Activated CD4-positive, alpha-beta T cell treated with anti-CD3 and anti-CD28 coated beads, Interleukin-2, amount 50 U/mL, for 24 hours (primary cell): ENCODE measurements at places on chromosomes 5 and 9.

GRCh38 chr9:71202931-71203330 is 81.5 kb upstream of the TRPM3 start:
- no peak for DNase-seq

GRCh38 chr5:128905568-128906110 is 59.6 kb upstream of the SLC27A6 start:
- DNase-seq, result peak; percentile 25

DNA sequence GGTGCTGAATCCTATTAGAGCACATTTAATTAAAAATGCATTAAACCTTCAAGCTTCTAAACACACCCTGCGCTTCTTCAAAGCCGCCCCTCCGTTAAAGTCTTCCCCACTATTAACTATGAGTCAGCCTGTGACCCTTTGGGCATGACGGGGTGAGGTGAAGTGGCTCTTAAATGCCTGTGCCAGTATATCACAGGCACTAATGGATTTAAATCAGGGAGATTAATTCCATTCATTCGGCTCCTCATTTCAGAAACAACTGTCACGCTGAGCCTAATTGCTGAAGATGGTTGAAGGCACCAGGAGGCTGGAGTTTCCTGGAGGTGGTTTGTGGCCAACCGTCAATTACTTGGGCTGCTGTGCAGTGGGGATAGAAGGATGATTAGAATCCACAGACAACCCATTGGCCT is 192.6 kb upstream of the MSX2 start:
- DNase-seq, result no peak

- DNase-seq, result no peak
Observed at GRCh38 chr9:125587819-125588460, 119.1 kb downstream of the MAPKAP1 start.

DNA sequence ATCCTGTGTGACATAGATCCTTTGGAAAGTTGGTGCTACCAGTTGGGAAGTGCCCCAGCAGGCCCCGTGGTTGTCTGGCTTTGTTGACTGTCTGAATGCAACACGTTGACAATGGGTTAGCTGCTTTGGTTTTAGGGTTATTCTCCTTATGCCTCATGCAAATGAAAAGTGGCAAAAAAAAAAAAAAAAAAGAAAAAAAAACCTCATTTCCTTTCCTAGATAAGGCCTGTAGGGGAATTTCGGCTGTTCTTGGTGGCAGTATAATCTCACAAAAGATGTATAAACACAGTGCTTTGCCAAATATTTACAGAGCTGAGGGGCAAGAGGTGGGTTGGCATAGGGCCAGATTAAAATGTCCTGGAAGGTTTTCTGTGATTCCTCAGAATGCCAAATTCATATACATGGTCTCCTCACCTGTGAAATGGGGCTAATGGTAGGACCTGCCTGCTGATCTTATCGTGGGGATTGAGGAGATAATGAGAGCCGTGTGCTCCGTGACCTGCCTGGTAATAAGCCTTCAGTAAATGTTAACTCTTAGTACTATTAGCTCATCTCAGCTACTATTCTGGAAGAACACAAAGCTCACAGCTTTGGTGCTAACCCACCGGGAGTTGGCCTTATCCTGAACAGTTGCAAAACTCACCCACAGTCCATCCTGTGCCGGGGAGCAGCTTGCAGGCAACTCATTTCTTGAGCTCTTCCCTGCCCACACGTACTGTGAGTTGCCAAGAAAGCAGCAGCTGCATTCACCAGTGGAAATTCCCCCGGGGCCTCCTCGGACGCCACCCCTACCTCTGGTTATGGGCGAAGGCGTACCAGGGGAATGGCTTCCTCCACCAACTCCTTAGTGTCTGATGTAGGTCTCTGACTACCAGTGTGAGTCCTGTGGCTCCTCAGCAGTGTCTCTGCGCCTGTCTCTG is 220.3 kb downstream of the NR3C1 start:
- DNase-seq, result peak; percentile 49

GRCh38 chr5:177393206-177393765 is 7.2 kb downstream of the PFN3 start:
- no peak for DNase-seq

DNA sequence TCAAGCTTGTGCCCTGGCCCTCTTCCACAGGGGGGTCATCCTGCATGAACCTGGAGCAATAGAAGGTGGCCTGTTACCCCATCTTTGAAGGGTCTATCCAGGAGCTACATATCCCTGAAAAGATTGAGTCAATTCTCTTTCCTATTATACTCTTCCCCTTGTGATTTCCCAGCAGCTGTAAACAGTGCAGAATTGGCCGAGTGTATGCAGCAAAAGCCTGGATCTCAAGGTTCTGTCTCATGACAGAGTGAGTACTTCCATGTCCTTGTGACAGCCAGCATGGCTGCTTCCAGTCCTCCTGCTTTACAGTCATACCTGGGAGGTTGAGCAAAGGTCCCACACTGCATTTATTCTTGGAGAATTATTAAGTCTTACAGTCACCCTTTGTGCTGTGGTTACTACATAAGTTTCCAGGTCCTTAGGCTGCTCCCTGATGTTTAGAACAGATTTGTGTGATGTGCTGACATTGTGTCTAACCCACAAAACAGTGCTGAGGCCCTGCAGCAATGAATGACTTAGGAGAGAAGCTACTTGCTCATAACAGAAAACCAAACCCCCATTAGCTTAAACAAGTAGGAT is 67.5 kb downstream of the NREP start:
- DNase-seq, result no peak

- DNase-seq, result no peak
Observed at GRCh38 chr5:86155796-86156195, 461.9 kb upstream of the COX7C start.

GRCh38 chr5:171676286-171676944 is 109.2 kb upstream of the SMIM23 start:
- DNase-seq, result no peak

GRCh38 chr5:58999804-59000203 is 416.9 kb downstream of the RAB3C start:
- DNase-seq, result no peak

GRCh38 chr5:67702008-67702407 is 505.4 kb upstream of the CD180 start:
- no peak for DNase-seq

GRCh38 chr5:16894236-16895057 is 41.6 kb downstream of the MYO10 start:
- DNase-seq, result no peak

DNA sequence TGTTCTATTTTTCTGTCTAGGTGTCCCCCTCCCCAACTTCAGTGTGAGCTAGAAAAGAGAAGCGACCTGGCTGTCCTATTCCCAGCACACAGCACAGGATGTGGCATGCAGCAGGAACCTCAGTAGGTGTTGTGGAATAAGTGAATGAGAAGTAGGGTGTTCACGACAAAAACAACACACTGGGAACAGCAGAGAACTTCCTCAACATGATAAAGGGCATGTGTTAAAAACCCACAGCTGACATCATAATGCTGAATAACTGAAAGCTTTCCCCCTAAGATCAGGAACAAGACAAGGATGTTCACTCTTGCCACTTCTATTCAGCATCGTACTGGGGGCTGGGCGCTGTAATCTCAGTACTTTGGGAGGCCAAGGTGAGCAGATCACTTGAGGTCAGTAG is 155.6 kb upstream of the ZNF618 start:
- no peak for DNase-seq

DNA sequence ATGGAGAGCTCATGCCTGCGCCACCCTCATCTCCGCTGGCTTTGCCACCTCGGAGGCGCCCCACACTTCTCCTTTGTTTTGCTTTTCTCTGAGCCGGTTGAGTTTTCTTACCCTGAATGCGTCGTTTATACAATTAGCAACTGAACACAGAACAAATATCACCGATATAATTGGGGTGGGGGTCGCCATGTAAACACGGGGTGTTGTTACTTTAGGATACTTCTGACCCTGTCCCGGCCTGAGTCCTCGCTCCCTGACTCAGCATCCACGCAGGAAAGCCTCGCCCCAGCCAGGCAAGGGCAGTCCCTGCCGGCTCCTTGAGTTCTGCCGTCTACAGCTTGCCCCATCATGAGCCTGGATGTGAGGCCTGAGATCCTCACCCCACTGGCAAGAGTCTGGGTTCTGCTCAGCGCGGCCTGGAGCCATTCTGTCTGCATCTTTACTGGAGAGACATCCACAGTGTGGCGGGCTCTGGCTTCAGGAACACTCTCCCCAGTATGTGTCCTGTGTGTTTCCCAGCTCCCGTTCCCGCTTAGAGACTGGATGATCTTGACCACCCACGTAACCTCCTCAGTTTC is 5.5 kb downstream of the NKX2-5 start:
- DNase-seq, result no peak

- DNase-seq, result no peak
Observed at GRCh38 chr9:91760906-91761305, 189.1 kb downstream of the ROR2 start.

- no peak for DNase-seq
Observed at GRCh38 chr9:2810420-2811075, 33.3 kb downstream of the PUM3 start.

- no peak for DNase-seq
Observed at GRCh38 chr5:108649646-108650045, 98.1 kb upstream of the FER start.

- DNase-seq, result no peak
Observed at GRCh38 chr5:75706016-75706415, 11.2 kb downstream of the POC5 start.

DNA sequence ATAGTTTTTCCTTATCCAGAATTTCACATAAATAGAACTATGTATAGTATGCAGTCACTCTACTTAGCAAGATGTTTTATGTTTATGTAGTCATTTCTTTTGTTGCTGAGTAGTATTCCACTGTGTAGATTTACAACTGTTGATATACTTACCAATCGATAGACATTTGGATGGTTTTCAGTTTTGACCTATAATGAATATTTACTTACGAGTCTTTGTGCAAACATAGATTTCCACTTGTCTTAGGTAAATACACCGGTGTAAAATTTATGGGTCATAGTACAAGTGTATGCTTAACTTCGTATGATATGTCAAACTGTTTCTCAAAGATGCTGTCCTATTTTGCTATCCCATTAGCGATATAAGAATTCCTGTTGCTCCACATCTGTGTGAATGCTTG is 19.7 kb upstream of the OR2K2 start:
- DNase-seq, result no peak

DNA sequence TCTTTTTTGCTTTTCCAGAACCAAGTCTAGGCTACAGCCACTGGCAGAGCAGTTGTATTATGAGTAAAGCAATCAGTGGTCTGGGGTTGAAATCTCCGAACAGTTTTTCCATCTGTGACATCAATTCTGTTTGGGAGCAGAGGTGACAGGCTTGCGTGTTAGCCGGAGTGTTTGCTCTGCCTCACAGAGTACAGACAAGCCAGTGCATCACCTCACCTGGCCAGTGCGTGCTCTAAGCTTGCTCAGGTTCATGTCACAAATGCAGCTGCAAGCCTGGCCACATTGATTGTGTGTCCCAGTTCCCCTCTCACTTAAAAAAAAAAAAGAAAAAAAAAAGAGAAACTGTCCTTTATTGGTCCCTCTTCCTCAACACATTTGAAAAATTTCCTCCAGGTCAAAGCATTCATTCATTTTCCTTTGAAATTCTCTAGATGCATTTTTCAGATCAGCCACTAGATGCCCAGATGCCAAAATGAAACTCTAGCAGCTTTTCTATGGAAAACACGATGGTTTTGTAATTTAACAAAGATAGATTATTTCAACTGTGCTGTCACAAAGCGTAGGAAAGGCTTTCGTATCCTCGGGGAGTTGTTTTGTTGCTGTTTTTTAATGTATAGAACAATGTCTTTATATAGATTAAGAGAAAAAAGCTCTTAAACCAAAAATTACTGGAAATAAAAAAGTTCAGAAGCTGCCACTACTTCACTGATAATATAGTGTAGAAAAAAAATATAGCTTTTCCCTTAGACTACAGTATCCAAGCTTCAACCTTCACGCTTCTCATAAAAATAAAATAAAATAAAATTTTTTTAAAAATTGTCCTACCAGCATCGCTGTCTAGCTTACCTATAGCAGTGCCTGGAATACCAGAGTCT is 585.5 kb downstream of the TLE1 start:
- no peak for DNase-seq

DNA sequence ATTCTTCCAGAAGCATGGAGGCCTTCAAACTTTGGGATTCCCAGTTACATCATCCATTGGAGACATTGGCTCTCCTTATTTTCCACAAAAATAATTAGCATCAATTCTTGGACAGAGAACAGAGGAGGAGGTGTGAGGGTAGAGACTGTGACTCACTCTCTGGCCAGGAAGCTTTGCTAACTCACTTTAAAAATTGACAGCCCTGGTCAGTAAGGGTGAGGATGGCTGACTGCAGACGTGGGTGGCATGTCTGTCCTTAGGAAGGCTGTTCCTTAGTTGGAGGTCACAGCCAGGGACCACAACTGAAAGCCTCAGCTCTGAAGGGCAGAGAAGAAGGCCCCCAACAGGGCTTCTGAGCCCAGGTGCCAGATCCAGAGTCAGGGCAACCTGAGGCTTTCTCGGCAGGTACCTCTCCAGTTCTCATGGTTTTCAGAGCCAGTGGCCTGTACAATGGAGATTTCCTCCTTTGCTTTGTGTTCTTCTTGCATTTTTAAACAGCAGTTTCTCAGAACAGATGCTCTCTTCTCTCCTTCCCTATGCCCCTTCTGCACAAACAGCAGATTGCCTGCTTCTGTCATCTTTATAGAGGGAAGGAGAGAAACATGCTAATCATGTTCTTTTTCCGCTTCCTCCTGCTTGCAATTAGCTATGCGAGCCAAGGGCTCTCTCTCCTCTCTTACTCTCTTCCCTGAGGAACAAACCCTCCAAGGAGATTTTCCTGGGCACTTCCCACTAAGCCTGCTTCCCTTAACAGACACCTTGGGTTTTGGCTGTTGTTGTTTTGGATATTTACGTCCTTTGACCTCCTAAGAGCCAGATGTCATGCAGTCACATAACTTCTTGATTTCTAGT is 92.5 kb upstream of the ZNF366 start:
- DNase-seq, result no peak

DNA sequence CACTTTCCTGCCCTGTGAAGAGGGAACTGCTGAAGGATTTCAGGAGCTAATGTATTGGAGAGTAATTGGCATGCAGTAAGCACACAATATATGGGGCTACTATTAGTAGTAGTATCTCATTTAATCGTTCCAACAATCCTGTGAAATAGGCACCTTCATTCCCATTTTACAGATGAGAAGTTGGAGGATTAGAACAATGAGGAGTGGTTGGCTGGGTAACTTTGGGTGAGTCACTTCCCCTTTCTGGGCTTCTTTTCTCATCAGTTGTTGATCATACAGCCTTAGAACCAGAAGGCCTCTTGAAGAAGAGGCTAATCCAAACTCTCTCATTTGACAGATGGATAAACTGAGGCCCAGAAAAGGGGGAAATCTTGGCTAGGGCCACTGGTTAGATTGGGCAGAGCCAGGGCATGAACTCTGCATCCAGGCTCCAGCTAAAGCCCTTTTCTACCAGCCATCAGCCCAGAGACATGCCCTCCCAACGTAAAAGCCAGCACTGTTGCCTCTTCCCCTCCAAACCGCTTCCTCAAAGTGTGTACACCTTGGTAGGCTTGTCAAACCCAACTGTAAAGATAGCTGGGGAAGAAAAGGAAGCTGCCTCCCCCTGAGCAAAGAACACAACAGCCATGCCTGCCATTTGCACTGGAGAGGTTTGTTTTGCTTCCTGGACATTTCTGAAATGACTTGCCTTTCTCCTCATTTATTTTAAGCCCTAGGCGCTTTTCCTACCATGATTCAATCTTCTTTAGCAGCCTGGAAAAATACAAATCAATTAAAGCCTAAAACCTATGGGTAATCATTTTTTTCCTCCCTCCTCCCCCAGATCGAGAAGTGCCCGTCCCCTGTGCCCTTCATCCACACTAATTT is 992 bp downstream of the SPACA9 start:
- no peak for DNase-seq

GRCh38 chr5:139268364-139269202 is 25.0 kb upstream of the MATR3 start:
- DNase-seq, result no peak

- DNase-seq, result no peak
Observed at GRCh38 chr5:74052441-74053221, 426.6 kb downstream of the ARHGEF28 start.
